ENCODE measurements at places on chromosomes 11 and 22.

- DNase-seq, result peak; percentile 41
These were observed 22.1 kb upstream of the BDNF start for GRCh38 chr11:27722117-27722952.

DNA sequence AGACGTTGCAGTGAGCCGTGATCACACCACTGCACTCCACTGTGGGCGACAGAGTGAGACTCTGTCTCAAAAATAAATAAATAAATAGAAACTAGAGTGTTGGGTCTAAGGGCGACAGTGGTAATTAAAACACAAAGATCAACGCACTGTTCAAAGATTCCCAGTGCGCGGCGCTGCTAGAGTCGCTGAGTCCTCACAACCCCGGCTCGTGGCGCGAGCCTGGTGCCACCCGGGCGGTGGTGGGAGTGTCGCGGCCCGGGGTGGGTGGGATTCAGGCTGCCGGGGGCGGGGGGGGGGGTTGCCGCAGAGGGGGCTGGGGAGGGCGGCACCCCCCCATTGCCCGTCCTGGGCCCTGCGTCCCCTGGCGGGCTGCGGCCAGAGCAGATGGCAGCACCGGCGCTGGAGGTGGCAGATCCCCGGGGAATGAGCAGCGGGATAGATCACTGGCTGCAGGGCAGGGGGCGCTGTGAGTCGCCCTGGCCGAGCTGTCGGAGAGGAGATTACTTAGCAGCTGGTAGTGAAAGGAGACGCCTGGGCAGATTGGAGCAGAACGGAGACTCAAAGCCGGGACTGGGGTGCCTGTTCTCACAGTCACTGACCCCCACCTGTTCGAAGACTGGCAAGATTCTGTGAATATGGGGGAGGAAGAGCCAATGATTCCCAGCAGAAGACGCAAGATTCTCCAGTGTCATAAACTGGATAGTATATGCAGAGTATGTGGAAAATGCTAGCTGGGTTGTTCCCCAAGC, 30.2 kb upstream of the APOBEC3A start:
- peak; percentile 59 for DNase-seq

DNA sequence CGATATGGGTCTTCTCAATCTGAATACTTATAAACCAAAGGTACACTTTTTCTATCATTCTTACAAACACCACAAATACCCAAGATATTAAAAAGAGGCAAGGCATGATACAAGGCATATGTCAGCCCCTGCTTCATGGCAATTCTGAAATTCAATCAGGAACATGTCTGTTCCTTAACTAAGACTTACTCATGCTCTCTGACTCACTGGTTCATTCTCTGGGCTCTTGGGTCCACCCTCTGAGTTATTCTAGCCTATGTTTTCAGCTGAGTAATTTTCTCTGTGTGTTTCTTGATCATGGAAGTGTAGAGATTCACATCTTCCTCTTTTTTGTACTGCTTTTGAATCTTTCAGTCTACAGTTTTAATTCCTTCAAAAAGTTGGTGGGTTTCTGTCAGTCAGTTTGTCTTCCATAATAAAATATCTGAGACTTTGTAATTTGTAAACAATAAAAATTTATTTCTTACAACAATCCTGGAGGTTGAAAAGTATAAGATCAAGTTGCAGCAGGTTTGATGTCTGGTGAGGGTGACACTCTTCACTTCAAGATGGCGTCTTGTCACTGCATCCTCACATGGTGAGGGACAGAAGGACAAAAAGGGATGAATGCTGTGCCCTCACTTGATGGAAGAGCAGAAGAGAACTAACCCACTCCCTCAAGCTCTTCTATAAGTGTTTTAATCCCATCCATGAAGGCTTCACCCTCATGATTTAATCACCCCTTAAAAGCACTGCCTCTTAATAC, 211.7 kb downstream of the FAM76B start:
- peak; percentile 92 for DNase-seq

GRCh38 chr11:68010090-68011041, at the start of gene ALDH3B1:
Gene ALDH3B1, plus strand, starts transcription at chr11:68010327. Its CDS starts 4,971 bp downstream, at chr11:68015298.
- peak; percentile 94 for DNase-seq

- DNase-seq, result no peak
These were observed 11.4 kb downstream of the POGLUT3 start for GRCh38 chr11:108486828-108487227.

DNA sequence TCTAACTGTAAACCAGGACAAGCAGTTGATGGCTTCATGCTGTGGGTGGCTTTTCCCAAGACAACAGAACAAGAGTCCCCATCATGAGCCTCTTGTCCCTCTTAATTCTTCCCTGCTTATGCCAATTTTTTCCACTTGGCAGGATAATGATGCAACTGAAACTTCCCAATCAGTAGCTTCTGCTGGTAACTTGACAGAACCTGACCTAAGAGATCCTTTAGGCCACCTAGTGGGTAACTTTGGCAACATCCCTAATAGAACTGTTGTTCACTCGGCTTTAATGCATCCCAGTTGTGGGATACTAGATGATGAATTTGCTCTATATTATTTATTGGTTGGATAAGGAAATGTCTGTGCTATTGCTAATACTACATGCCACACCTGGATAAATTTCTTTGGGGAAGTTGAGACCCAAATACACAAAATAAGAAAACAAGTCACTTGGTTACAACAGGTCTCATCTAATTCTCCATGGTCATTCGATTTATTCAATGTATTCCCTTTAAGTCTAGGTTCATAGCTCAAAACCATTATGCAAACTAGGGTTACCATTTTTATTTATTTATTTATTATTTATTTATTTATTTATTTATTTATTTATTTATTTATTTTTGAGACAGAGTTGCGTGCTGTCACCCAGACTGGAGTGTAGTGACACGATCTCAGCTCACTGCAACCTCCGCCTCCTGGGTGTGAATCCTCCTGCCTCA, 41.4 kb upstream of the NFAM1 start:
- DNase-seq, result peak; percentile 67

DNA sequence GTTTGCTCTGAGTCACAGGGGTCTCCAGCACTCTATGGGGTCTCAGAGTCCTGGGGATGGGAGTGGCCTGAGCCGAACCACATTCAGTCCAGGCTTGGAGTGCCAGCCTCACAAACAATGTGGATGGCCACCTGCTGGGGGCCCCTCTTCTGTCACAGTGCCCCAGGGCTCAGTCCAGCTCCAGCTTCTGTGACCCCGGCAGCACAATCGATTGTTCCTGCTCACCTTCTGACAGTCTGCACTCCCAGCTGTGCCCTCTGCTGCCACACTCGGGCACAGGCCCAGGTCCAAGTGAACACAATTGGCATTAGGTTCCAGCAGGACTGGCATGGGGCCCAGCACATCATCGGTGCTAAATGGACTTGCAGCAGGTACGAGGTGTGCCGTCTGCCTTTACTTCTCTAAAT, 84.8 kb downstream of the TP53I11 start:
- no peak for DNase-seq

GRCh38 chr22:40799008-40799407, 20.1 kb downstream of the SLC25A17 start:
- no peak for DNase-seq

DNA sequence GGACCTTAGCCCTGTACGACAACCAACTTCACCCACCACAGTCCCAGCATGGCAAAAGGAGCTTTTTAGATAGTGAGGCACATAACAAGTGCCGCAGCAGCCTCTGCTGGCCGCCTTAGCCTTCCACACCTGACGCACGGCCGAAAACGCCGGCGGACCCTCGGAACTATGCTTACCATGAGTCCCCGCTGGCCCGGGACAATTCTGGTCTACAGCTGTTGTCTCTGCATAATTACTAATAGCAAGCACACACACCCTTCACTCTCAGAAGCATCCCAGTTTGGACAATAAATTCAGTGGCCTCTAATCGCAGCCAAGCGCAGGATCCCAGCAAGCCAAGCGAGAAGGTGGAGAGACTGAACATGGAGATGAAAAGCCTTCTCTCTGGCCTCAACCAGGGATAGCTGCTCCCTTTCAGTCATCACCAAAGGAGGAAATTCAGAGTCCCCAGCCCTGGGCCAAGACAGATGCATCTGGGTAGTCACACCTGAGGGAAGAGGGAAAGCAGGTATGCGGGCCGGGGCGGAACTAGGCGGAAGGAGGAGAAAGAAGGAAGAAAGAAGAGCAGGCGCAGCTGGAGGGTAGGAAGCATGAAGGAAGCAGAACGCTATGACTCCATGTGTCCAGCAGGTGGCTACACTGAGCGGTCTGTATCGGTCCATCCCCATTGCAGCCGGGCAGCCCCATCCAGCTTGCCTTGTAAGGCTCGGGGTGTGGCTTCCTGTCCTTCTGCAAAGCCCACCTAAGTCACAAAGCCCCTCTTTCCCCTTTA, 40.3 kb downstream of the BUD13 start:
- DNase-seq, result peak; percentile 56

- peak; percentile 85 for DNase-seq
These were observed 18.1 kb upstream of the SCGB1A1 start for GRCh38 chr11:62400760-62401159.

Data from fibroblast of skin of back (primary cell).